ENCODE measurements at places on chromosomes 5 and 9.
A peak's percentile ranks its signal among the peaks of the same experiment; 100 is the strongest.

GRCh38 chr5:79512049-79512448 lies 1.9 kb downstream of the HOMER1 start:
- DNase-seq, result no peak
- H3K36me3 ChIP-seq, result no peaks in the 10 kb centered on the region
- H3K27me3 ChIP-seq, result no peaks in the 10 kb centered on the region
- H3K27ac ChIP-seq, result peak overlapping the region; percentile 3
- H3K4me3 ChIP-seq, result peak overlapping the region; percentile 75
- H3K4me1 ChIP-seq, result peaks cover 23% of the 10 kb centered on the region

DNA sequence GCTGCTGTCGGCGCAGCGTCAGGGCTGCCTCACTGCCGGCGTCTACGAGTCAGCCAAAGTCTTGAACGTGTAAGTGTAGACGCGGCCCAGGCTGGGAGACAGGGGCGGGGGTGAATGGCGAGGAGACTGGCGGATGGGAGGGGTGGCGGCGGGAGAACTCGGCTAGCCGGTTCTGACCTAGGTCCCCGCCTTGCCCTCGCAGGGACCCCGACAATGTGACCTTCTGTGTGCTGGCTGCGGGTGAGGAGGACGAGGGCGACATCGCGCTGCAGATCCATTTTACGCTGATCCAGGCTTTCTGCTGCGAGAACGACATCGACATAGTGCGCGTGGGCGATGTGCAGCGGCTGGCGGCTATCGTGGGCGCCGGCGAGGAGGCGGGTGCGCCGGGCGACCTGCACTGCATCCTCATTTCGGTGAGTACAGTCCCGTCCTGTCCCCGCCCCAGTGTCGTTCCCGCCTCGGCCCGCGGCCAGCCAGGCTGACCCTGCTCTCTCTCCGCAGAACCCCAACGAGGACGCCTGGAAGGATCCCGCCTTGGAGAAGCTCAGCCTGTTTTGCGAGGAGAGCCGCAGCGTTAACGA lies 745 bp downstream of the GADD45G start:
- H3K27me3 ChIP-seq, result no peaks in the 10 kb centered on the region
- H3K27ac ChIP-seq, result peak overlapping the region; percentile 76
- H3K36me3 ChIP-seq, result peaks cover 19% of the 10 kb centered on the region
- peak; percentile 61 for DNase-seq
- H3K4me3 ChIP-seq, result peak overlapping the region; percentile 97

GRCh38 chr5:6378766-6379103 lies 388 bp upstream of the MED10 start:
- no peak overlapping the region for H3K27ac ChIP-seq
- H3K4me3 ChIP-seq, result peak overlapping the region; percentile 88
- peaks cover 15% of the 10 kb centered on the region for H3K36me3 ChIP-seq
- H3K4me1 ChIP-seq, result no peaks in the 10 kb centered on the region

- H3K27me3 ChIP-seq, result peaks cover 2% of the 10 kb centered on the region
- H3K4me1 ChIP-seq, result peaks cover 3% of the 10 kb centered on the region
- H3K27ac ChIP-seq, result no peak overlapping the region
- no peaks in the 10 kb centered on the region for H3K36me3 ChIP-seq
Observed at GRCh38 chr5:137761566-137761965, 7.4 kb upstream of the HNRNPA0 start.

GRCh38 chr5:314676-315487 lies 6.6 kb upstream of the AHRR start:
- no peaks in the 10 kb centered on the region for H3K36me3 ChIP-seq
- no peak overlapping the region for H3K27ac ChIP-seq
- H3K27me3 ChIP-seq, result no peaks in the 10 kb centered on the region
- H3K4me1 ChIP-seq, result no peaks in the 10 kb centered on the region
- DNase-seq, result no peak

DNA sequence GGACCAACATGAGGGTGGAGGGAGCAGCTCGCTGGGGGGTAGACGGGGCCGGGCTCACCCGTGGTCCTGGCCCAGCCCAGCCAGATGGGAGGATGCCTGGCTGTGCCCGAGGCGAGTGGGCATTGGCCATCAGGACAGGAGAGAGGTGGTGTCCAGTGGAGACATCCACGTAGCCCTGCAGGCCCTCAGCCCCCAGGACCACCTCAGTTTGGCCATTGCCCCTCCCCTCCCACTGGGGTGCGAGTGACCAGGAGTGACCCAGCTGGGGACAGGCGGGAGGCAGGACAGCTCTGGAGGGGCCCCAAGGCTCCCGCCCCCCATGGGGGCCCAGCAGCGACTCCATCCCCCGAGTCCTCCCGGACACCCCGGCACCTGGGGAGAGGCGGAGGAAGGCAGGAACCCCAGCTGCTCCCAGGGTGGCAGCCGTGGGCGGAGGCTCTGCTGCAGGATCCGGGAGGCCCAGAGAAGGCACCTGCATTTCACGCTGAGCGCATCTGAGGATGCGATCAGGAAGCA lies 8.3 kb downstream of the NOXA1 start:
- H3K27me3 ChIP-seq, result peaks cover 37% of the 10 kb centered on the region
- H3K4me3 ChIP-seq, result no peak overlapping the region
- no peak overlapping the region for H3K27ac ChIP-seq
- H3K4me1 ChIP-seq, result peaks cover 25% of the 10 kb centered on the region
- H3K36me3 ChIP-seq, result no peaks in the 10 kb centered on the region

GRCh38 chr5:68962757-68963484 lies 130.9 kb upstream of the SLC30A5 start:
- H3K36me3 ChIP-seq, result no peaks in the 10 kb centered on the region
- H3K27me3 ChIP-seq, result no peaks in the 10 kb centered on the region
- H3K4me1 ChIP-seq, result no peaks in the 10 kb centered on the region
- peak; percentile 82 for DNase-seq

- no peaks in the 10 kb centered on the region for H3K4me1 ChIP-seq
- DNase-seq, result no peak
- H3K27me3 ChIP-seq, result no peaks in the 10 kb centered on the region
- no peaks in the 10 kb centered on the region for H3K36me3 ChIP-seq
- H3K27ac ChIP-seq, result no peak overlapping the region
Observed at GRCh38 chr5:81093536-81094196, 133.5 kb downstream of the RASGRF2 start.

GRCh38 chr9:113151696-113152630 lies 1.2 kb downstream of the SLC31A2 start:
- H3K4me1 ChIP-seq, result peaks cover 46% of the 10 kb centered on the region
- DNase-seq, result no peak
- no peaks in the 10 kb centered on the region for H3K27me3 ChIP-seq
- no peaks in the 10 kb centered on the region for H3K36me3 ChIP-seq

DNA sequence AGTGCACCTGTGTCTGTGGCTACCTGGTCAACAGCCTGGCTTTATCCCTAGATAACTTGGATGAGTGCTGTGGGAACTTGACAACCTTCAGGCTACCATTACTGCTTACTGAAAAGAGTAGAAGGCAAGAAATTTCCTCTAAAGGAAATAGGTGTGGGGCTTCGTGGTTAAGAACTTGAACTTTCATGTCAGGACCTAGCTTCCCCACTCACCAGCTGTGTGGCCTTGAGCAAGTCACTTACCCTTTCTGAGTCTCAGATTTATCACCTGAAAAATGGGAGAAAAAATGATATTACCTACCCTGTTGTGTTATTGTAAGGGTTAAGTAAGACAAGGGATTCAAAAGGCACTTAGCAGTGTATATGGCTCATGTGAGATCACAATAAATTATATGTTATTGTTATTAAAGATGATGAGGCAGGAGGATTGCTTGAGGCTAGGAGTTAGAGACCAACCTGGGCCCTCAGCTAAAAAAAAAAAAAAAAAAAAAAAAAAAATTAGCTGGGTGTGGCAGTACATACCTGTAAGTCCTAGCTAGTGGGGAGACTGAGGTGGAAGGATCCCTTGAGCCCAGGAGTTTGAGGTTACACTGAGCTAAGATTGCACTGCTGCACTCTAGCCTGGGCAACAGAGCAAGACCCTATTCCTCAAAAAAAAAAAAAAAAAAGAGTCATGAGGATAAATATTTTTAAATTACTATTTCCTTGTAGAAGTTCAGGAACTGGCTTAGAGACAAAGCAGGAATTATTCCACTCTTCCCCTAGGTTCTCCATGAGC lies 97.0 kb upstream of the SPRY4 start:
- H3K36me3 ChIP-seq, result no peaks in the 10 kb centered on the region
- H3K4me3 ChIP-seq, result no peak overlapping the region
- H3K4me1 ChIP-seq, result peaks cover 38% of the 10 kb centered on the region

- peaks cover 34% of the 10 kb centered on the region for H3K36me3 ChIP-seq
- no peaks in the 10 kb centered on the region for H3K27me3 ChIP-seq
- H3K4me1 ChIP-seq, result no peaks in the 10 kb centered on the region
Observed at GRCh38 chr9:122955961-122956360, 15.1 kb downstream of the RABGAP1 start.

GRCh38 chr5:14917719-14918118 lies 46.1 kb upstream of the ANKH start:
- H3K4me1 ChIP-seq, result no peaks in the 10 kb centered on the region
- no peaks in the 10 kb centered on the region for H3K27me3 ChIP-seq
- H3K4me3 ChIP-seq, result no peak overlapping the region
- H3K27ac ChIP-seq, result no peak overlapping the region
- H3K36me3 ChIP-seq, result no peaks in the 10 kb centered on the region

- H3K36me3 ChIP-seq, result no peaks in the 10 kb centered on the region
- DNase-seq, result no peak
- H3K27ac ChIP-seq, result no peak overlapping the region
- H3K27me3 ChIP-seq, result no peaks in the 10 kb centered on the region
- H3K4me3 ChIP-seq, result no peak overlapping the region
Observed at GRCh38 chr5:135156715-135157404, 122.8 kb upstream of the PITX1 start.

DNA sequence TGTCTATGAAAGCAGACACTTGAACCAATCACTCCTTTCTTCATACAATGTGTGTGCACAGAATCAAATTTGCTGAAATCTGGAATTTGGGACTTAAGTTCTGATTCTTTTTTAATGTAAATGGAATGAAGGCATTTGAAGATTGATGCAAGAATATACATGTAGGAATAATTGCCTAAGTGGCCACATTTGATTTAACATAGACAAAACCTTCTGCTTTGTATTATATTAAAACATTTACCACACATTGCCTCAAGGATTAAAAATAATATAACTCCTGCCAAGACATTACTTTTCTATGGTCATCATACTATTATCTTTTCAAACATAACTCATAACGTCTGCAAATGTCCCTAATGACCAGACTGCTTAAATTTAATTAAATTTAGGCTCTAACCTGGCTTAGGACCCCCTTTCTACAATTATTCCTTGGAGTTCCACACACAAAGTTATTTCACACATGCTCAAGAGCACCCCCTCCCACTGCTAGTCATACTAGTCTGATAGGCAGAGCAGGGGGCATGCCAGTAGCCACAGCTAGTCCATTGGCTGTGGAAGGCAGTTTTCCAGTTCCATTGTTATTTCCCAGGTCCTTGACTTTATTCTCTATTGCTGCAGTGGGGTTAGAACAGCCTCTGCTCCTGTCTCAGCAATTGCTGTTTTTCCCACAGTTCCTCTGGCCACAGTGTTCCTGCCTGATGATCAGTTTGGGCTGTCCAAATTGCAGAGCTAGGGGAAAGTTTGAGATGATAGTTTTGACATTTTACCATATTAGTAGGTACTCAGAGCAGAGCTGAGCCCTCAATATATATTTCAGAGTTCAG lies 360.6 kb upstream of the GRAMD2B start:
- H3K27me3 ChIP-seq, result no peaks in the 10 kb centered on the region
- DNase-seq, result no peak
- H3K4me3 ChIP-seq, result no peak overlapping the region
- no peaks in the 10 kb centered on the region for H3K4me1 ChIP-seq
- H3K27ac ChIP-seq, result no peak overlapping the region

- DNase-seq, result peak; percentile 17
- no peak overlapping the region for H3K27ac ChIP-seq
- H3K4me3 ChIP-seq, result no peak overlapping the region
- H3K27me3 ChIP-seq, result no peaks in the 10 kb centered on the region
Observed at GRCh38 chr5:154901276-154901675, 36.7 kb downstream of the GEMIN5 start.

DNA sequence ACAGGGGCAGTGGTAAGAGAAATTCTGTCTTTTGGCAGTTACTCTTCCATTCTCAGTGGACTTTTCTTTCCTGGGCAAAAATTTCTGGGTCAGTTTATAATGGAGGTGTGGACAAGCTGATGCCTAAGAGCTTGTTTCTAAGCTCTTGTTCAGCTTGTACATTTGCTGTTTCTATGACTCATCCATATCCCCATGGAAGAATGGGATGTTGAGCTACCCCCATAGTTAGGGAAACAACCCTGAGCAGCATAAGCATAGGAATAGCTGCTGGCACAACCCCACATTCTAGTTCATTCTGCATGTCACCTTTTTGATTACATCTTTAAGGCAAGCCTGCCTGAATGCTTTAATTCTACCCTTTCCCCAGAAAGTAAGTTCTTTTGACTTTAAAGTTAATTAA lies 173.3 kb downstream of the PSAT1 start:
- peaks cover 13% of the 10 kb centered on the region for H3K4me1 ChIP-seq
- peak; percentile 17 for DNase-seq
- H3K36me3 ChIP-seq, result no peaks in the 10 kb centered on the region
- no peak overlapping the region for H3K4me3 ChIP-seq
- H3K27ac ChIP-seq, result no peak overlapping the region

DNA sequence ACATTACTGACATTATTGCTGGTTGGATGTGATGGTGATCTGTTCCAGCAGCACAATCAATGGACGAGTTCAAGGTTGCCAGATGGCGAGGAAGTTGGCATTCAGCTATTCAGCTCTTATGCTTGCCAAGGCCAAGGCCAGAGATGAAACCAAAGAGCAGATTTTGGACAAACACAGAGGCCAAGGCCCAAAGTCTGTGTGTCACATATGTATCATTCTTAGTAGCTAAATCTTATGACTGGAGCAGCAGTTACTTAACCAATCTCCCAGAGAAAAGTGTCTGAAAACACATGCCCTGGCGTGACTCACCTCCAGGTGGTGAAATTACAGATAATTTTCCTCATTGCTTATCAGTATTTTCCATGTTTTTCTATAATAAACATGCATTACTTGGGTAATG lies 189.0 kb upstream of the EGFLAM start:
- H3K27ac ChIP-seq, result no peak overlapping the region
- no peaks in the 10 kb centered on the region for H3K36me3 ChIP-seq

DNA sequence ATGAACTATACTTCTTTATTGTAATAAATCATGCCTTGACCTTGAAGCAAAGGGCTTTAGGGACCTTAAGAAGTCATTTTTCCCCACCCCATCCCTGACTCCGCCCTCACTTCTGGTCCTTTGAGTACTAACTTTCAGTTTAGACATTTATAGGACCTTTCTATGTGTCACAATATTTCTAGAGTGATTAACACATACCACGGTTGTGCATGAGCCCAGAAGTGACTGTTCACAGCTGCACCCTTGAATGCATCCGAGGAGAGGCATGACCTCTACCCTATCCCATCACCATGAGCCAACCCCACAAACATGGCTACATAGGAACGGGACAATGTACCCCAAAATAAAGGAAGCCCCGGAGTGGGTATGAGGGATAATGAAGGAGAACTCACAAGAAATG lies 160.3 kb downstream of the HSD17B3 start:
- H3K4me3 ChIP-seq, result peak overlapping the region; percentile 54
- no peak for DNase-seq
- no peaks in the 10 kb centered on the region for H3K27me3 ChIP-seq
- H3K36me3 ChIP-seq, result no peaks in the 10 kb centered on the region
- H3K27ac ChIP-seq, result peak overlapping the region; percentile 86
- H3K4me1 ChIP-seq, result peaks cover 26% of the 10 kb centered on the region

Measured in SJCRH30 (cell line).